ENCODE measurements at places on chromosomes 1 and 21. TPM values are rescaled to one million over a fixed set of nuclear protein-coding genes. Genes with fewer than 3 reads are reported as not detected.

The TNFRSF1B gene
- 1.3 TPM for total RNA-seq

The PRKAA2 gene
- total RNA-seq = 3.4 TPM

The RAB13 gene
- 41.2 TPM for total RNA-seq

The OLFML3 gene
- 7.0 TPM for total RNA-seq

The TINAGL1 gene
- 217 TPM for total RNA-seq

The LEFTY2 gene
- not detected for total RNA-seq

The S100A14 gene
- 536 TPM for total RNA-seq

Measured in PC-3 (cell line).